ENCODE measurements at places on chromosomes 12 and 14.
A peak's percentile ranks its signal among the peaks of the same experiment; 100 is the strongest.

DNA sequence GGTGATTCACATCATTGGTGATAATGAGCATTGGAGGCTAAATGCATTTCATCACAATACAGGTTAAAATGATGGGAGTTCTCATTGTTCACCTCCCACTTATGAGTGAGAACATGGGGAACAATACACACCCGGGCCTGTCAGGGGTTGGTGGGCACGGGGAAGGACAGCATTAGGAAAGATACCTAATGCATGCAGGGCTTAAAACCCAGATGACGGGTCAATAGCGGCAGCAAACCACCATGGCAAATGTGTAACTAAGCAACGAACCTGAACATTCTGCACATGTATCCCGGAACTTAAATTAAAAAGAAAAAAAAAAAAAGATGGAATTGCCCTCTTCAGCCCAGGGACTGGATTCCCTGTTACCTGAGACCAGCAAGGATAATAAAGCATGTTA, 2.3 kb upstream of the LUM start:
- no peak for DNase-seq

DNA sequence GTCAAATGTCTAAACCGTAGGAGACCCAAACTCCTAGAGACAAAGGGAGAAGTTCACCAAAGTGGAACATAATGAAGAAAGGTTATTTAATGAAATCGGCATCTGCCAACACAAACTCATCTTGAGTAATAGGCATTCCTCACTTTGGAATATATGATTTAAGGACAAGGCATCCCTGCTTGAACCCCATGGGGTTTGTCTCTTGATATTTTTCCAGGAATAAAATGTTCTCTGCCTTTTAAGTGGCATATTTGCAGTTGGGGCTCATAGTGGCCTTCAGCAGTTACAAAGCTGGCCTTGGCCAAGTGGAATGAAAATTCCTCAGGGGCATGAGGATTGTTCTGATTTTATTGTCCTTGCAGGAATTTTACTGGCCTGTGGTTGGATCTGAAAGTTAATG, 7.1 kb downstream of the POP5 start:
- no peak for DNase-seq

DNA sequence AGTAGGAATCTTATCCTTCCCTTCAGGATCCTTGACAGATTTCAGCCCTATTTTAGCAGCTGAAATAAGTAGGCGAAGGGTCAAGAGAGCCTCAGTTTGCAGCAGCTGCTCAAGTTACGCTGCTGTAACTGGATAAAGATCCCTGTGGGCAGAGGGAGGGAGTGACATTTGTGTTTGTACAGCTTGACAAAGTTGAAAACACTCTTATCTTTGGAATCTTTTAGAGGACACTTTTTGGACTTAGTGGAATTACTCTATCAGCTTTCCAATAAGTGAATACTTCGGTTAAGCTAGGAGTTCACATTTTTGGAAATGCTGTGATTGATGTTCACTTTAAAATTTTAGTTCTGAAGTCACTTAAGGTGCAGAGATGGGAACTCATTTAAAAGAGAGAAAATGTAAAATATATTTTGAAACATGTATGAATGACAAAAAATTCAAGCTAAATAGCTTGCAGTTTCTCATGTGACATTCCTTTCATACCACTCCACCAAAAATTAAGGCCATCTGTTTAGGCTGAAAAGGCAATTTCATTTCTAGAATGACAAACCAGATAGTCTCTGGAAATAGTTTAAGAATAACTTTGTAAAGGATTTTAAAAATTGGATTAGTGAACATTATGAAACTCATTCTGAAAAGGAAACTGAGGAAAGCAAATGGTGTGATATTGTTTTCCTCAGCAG, 55.2 kb downstream of the SLC38A4 start:
- peak; percentile 64 for DNase-seq

GRCh38 chr12:122126713-122127597, 47.1 kb downstream of the IL31 start:
- peak; percentile 24 for DNase-seq

- no peak for DNase-seq
Measured at GRCh38 chr12:52655251-52655650, 3.2 kb upstream of the KRT2 start.

GRCh38 chr12:89935850-89936249, 227.2 kb upstream of the ATP2B1 start:
- DNase-seq: no peak

Data from fibroblast of the aortic adventitia (primary cell).